Stimulated activated CD8-positive, alpha-beta memory T cell treated with anti-CD3 and anti-CD28 coated beads, Interleukin-7, amount 100 ng/mL, for 1 hour (primary cell): ENCODE measurements at places on chromosomes 11 and 22.

DNA sequence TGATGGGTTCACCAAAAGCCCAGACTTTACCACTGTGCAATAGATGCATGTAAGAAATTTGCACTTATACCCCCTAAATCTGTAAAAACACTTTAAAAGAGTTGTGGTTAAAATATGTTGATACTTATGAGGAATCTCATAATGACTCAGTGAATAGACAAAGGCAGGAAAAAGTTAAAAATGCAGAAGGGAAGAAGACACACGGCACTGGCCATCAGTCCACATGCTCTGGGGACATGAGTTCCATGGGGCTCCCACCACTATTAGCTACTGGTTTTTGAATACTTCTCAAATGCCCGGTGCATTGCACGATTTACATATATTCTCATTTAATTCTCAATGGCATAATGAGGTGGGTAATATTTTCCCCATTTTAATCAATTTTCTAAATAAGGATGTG, 59.3 kb upstream of the BLID start:
- DNase-seq, result no peak

DNA sequence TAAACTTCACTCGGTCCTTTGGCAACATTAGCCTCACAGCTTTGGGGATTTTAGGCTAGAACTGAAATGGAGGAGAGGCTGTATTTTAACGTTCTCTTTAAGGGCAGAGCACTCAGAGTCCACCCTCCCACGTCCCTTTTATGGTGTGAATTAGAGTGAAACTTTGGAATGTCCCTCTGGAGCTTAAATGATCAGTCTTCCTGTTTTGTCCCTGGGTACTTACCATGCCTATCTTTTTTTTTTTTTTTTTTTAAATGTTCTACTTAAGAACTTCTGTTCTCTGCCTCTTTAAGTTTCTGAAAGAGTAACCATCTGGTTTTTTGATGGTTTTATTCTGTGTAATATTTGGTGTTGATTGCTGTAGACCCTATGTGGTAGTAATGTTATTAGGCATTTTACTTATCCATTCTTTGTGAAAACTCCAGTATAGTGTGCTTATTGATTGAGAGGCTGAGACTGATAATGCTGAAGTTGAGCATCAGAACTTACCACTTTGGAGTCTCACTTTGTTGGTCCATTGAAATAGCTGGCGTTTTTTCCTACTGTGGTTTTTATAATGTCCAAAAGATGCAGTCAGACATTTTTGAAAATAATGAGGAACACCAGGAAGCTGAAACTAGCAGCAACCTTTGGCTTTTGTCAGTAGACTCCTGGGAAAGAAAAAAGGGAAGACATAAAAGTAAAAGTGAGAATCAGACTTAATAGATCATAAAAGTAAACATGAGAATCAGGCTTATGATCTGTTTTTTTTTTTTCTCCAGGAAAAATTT, 11.6 kb downstream of the UVRAG start:
- DNase-seq, result no peak

GRCh38 chr22:30253205-30253852, 6.8 kb upstream of the LIF start:
- no peak for DNase-seq

GRCh38 chr22:20606041-20606783, 98.8 kb downstream of the MED15 start:
- DNase-seq, result peak; percentile 41

- DNase-seq, result no peak
Measured at GRCh38 chr22:32620992-32621391, 146.4 kb downstream of the FBXO7 start.

GRCh38 chr11:82261367-82261766, 472.3 kb downstream of the FAM181B start:
- no peak for DNase-seq

GRCh38 chr22:46567471-46567870, 30.1 kb upstream of the CELSR1 start:
- no peak for DNase-seq

DNA sequence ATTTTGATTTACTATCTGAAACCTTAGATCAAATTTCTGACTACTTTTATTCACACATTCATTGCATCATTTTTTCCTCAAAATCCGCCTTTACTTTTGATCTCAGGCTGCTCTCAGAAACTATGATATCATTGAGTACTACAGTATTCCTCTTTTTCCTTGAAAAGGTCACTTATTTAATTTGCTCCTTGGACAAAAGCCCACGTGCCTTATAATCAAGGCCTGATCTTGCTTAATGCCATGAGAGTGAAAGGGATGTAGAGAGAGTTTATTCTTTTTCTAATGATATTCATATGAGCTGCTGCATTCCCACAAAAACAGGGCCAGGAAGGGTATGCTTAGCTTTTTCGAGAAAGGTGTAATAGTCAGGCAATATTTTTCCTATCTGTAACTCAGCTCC, 327.0 kb downstream of the ETS1 start:
- no peak for DNase-seq

DNA sequence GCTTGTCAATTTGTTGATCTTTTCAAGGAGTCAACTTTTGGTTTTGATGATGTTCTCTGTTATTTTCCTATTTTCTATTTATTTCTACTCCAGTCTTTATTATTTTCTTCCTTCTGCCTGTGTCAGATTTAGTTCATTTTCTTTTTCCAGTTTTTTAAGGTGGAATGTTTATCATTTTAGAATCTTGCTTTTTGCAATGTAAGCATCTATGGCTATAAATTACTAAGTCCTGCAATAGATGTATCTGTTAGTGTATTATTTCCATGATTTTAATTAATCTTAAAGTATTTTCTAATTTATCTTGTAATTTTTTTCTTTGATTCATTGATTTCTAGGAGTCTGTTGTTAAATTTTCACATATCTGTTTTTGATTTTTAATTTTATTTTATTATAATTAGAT, 81.7 kb downstream of the ARHGAP8 start:
- no peak for DNase-seq

DNA sequence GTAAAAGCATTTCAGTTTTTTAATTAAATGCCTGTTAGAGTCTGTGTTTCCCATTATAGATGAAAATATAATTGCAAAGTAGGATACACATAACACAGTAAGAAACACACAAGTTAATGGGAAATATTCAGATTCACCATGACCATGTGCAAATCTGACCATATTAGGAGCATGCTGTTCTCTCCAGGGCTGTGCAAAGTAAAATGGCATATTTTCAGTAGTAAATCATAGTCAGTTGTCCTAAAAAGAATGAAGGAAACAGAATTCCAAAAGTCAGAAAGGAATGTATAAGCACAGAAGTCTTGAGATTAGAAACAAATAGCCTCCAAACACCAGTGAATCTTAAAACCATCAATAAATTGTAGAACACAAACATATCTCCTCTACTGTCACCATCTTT, 44.4 kb downstream of the CNTN5 start:
- no peak for DNase-seq

- peak; percentile 75 for DNase-seq
Measured at GRCh38 chr11:66045177-66045639, 3.8 kb downstream of the GAL3ST3 start.

GRCh38 chr11:130726234-130727037, 189.8 kb downstream of the SNX19 start:
- DNase-seq, result no peak

- no peak for DNase-seq
Measured at GRCh38 chr22:45224988-45225731, 15.5 kb downstream of the KIAA0930 start.

- no peak for DNase-seq
Measured at GRCh38 chr11:118703563-118704106, 24.2 kb upstream of the TREH start.

- no peak for DNase-seq
Measured at GRCh38 chr11:61949169-61950034, 749 bp upstream of the BEST1 start.

DNA sequence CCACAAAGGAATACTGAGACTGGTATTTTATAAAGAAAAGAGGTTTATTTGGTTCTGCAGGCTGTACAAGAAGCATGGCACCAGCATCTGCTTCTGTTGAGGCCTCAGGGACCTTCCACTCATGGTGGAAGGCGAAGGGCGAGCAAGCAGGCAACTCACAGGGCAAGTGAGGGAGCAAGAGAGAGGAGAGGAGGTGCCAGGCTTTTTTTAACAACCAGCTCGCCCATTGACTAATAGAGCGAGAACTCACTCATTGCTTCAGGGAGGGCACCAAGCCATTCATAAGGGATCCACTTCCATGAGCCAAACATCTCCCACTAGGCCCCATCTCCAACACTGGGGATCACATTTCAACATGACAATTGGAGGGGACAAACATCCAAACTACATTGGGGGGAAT, 1.2 kb downstream of the PTS start:
- no peak for DNase-seq

DNA sequence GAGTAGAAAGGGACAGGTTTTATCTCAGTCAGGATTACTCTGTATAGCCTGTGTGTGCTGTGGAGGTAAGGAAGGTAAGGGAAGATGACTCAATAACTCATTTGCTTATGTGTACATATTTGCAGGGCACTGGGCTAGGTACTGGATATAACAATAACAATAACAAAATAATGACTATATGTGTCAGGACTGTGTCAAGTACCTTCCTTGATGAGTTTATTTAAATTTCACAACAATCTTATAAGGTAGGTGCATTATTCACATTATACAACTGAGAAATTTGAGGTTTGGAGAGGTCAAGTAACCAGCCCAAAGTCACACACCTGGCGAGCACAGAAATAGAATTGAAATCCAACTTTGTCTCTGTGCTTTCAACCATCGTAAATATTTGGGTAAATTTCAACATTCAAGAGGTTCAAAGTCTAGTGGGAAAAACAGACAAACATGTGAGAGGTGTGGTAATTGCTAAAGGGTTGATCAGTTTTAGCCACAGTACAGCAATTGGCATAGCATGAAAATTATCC, 131.8 kb downstream of the APIP start:
- no peak for DNase-seq

DNA sequence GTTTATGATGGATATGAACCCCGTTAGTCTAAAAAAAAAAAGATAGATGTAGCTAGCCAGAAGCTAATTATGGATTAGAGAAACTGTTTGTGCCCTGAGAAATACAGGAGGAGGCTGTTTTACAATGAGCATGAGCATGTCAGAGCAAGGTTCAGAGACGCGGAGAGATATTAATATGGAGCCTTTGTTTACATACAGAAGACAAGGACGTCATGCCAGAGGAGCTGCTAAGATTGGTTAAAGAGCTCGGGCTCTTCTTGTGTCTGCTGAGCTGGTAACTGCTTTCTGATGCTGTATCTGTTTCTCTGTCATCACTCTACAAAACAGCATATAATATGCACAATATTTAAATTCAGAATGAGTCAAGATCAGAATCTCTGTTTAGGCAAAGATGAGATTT, 24.9 kb upstream of the CCDC89 start:
- DNase-seq, result no peak

DNA sequence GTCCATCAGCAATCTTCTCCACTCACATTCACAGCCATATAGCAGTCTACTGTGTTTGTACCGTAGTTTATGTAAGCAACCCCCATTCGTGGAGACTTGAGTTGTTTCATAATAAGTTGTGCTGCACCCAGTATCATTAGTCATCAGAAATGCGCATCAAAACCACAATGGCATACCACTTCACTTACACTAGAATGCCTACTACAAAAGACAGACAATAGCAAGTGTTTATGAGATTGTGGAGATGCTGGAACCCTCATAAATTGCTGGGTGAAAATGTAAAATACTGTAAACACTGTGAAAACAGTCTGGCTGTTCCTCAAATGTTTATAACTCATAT, 133.3 kb downstream of the ATXN10 start:
- DNase-seq, result no peak

GRCh38 chr22:35323305-35323704, 23.6 kb downstream of the TOM1 start:
- DNase-seq, result no peak

DNA sequence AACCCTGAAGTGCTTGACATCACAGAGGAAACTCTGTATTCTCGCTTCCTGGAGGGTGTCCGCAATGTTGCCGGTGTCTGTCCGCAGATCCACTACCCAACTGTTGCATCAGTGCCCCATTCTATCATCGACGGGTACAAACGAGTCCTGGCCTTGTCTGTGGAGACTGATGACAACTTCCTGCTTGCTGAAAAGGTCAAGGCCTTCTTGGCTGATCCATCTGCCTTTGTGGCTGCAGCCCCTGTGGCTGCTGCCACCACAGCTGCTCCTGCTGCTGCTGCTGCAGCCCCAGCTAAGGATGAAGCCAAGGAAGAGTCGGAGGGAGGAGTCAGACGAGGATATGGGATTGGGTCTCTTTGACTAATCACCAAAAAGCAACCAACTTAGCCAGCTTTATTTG, 42.9 kb upstream of the DAGLA start:
- no peak for DNase-seq

- DNase-seq, result no peak
Measured at GRCh38 chr11:13841393-13841792, 121.1 kb upstream of the SPON1 start.

GRCh38 chr11:114167355-114167754, 107.8 kb downstream of the ZBTB16 start:
- DNase-seq, result no peak

DNA sequence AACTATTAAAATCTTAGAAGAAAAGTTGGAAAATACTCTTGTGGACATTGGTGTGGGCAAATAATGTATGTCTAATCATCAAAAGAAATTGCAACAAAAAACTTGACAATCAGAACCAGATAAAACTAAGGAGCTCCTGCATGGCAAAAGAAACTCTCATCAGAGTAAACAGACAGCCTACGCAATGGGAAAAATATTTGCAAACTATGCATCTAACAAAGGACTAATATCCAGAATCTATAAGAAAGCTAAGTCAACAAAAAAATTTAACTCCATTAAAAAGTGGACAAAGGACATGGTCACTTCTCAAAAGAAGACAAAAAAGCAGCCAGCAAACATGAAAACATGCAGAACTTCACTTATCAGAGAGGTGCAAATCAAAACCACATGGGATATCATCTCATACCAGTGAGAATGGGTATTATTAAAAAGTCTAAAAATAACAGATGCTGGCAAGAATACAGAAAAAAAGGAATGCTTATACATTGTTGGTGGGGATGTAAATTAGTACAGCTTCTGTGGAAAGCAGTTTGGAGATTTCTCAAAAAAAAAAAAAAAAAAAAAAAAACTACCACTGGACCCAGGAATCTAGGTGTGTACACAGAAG, 99.7 kb upstream of the TOP3B start:
- no peak for DNase-seq

DNA sequence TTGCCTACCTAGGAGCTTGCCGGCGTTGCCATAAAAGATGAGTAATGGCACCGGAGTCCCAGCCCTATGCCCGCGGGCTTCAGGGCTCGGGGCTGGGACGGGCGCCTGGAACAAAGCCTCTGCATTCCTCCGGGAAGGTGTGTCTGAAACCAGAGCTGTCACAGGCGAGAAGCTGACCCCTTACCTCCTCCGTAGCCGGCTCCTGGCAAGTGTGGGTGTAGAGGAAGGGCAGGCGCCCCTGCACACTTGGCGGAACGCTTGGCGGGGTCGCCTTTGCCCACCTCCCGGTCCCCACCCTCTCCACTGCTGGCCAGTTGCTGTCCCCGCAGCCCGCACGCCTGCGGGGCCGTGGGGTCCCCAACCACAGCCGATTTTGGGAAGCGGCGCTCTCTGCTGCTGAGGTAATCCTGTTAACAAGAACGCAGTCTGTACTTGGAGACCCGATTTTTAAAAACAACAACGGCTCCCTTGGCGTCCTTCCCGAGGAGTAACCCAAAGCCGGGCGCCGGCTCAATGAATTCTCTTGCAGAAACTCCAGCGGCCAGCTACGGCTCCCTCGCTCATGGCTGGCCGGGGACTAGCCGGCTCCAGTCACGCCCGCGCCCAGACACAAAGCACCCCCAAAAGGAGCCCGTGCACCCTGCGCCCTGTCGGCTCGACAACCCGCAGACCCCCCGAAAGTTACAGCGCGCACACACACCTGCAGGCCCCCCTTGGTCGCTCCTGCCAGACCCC, 89.2 kb downstream of the PLEKHA7 start:
- no peak for DNase-seq
